ENCODE measurements at places on chromosomes 4 and X. TPM values are rescaled to one million over a fixed set of nuclear protein-coding genes. Genes with fewer than 3 reads are reported as not detected.
A peak's percentile ranks its signal among the peaks of the same experiment; 100 is the strongest.

Gene TMPRSS11F
- total RNA-seq = 12.6 TPM

Gene VEGFC
- 2.0 TPM for total RNA-seq

Gene ASB5
- total RNA-seq = 0.13 TPM

Gene USP17L22
- total RNA-seq = not detected

Gene GRIA3
- 0.44 TPM for total RNA-seq

Gene WWC2
- total RNA-seq = 24.8 TPM

Gene RIPPLY1
- not detected for total RNA-seq

Gene PASD1
- total RNA-seq = not detected

Gene ZFP42
- total RNA-seq = not detected

- no peak overlapping the region for H3K4me3 ChIP-seq
- H3K27ac ChIP-seq = no peak overlapping the region
- H3K4me1 ChIP-seq = no peaks in the 10 kb centered on the region
- no peaks in the 10 kb centered on the region for H3K27me3 ChIP-seq
Observed at GRCh38 chrX:152738560-152738959, 5.0 kb downstream of the MAGEA12 start.

DNA sequence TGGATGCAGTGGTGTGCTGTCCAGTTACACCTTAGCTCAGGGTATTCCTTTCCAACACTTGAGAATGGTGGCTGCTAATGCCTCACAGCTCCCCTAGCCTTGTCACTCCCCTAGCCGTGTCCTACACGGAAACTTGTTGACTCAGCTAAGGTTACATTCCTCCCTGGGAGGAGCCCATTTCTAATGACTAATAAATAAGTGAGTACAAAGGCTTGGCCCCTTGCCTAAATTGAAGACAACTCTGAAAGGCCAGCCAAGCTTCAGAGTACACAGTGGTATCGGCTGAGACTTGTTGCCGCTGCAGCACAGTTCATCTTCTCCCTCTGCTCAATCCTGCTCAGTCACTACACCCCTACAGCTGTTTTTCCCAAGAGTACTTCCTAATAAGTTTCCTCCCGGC is 21.2 kb upstream of the SLC25A31 start:
- no peaks in the 10 kb centered on the region for H3K4me1 ChIP-seq
- no peaks in the 10 kb centered on the region for H3K36me3 ChIP-seq
- peak overlapping the region; percentile 50 for H3K27ac ChIP-seq
- no peaks in the 10 kb centered on the region for H3K27me3 ChIP-seq
- no peak overlapping the region for H3K4me3 ChIP-seq

- peak overlapping the region; percentile 73 for H3K27ac ChIP-seq
- peaks cover 82% of the 10 kb centered on the region for H3K4me1 ChIP-seq
- DNase-seq = no peak
- no peaks in the 10 kb centered on the region for H3K27me3 ChIP-seq
Observed at GRCh38 chr4:40448875-40449274, 113.7 kb downstream of the CHRNA9 start.

DNA sequence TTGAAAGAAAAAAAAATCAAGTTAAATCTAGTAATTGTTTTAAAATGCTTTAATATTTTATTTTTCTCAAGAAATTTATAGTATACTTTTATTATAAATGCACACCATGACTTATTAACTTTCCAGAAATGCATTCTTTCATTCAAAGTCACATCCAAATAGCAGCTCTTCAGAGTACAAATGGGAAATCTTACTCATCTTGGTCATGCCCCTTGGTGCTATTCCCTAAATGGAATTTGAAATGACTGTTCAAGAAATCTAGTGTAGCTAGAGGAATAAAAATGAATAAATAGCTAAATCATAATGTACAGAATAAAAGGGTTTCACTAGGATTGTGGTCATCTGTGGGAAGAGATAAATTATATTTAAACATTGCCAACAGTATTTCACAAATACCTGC is 1139.7 kb downstream of the PCDH18 start:
- H3K36me3 ChIP-seq = no peaks in the 10 kb centered on the region
- no peak for DNase-seq
- H3K4me1 ChIP-seq = no peaks in the 10 kb centered on the region
- no peak overlapping the region for H3K27ac ChIP-seq
- no peaks in the 10 kb centered on the region for H3K27me3 ChIP-seq
- H3K4me3 ChIP-seq = no peak overlapping the region

DNA sequence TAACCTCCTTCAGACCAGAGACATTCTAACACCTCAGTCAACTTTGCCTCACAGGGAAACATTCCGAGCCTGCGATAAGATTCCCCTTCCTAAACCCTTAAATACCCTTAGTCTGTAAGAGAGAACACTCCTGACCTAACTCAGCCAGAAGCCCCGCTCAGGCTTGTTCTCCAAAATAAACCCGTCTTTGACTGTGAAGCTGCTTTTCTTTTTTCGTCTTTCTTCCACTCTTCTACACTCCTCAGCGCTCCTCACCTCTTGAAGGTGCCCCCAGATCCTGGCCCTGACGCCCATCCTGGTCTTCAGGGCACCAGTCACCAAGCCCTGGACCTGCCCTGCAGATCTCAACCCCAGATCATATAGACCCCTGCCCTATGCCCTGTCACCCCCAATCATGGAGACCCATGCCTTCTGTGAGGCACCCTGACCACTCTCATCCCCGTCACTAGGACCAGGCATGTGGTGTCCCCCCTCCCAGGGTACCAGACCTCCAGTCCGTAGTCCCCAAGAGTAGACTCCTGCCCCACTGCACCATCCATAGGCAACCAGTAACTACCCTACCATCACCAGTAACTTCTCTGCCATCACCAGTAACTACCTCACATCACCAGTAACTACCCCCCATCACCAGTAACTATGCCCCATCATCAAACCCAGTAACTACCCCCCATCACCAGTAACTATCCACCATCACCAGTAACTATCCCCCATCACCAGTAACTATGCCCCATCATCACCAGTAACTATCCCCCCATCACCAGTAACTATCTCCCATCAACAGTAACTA is 3.5 kb downstream of the ASMTL start:
- H3K36me3 ChIP-seq = no peaks in the 10 kb centered on the region
- no peaks in the 10 kb centered on the region for H3K27me3 ChIP-seq
- H3K4me1 ChIP-seq = peaks cover 15% of the 10 kb centered on the region
- no peak for DNase-seq

DNA sequence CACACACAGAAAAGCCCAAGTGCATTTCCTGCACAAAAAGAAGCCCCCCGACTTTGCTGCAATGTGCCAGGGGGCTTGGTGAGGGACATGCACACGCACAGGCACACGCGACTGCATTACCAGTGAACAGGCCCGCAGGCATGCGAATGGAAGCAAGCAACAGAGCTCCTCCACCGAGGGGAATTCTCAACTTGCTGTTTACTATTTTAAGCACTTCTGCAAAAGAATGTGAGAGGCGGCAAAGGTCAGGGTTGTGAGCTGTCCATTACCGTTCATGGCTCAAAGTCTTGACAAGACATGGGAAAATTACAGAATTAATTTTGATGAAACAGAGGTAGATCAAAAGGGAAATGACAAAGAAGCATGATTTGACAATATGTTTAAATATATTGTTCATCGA is 342.5 kb upstream of the NOCT start:
- no peaks in the 10 kb centered on the region for H3K4me1 ChIP-seq
- no peaks in the 10 kb centered on the region for H3K27me3 ChIP-seq
- H3K36me3 ChIP-seq = no peaks in the 10 kb centered on the region
- H3K4me3 ChIP-seq = no peak overlapping the region
- no peak overlapping the region for H3K27ac ChIP-seq

GRCh38 chr4:54941994-54942552 is 183.3 kb downstream of the KDR start:
- no peak overlapping the region for H3K4me3 ChIP-seq
- no peaks in the 10 kb centered on the region for H3K4me1 ChIP-seq
- no peaks in the 10 kb centered on the region for H3K27me3 ChIP-seq
- no peak for DNase-seq
- no peak overlapping the region for H3K27ac ChIP-seq

- H3K27ac ChIP-seq = no peak overlapping the region
- no peaks in the 10 kb centered on the region for H3K4me1 ChIP-seq
- no peaks in the 10 kb centered on the region for H3K27me3 ChIP-seq
- no peak overlapping the region for H3K4me3 ChIP-seq
Observed at GRCh38 chr4:62324215-62324614, 1124.1 kb downstream of the ADGRL3 start.
